ENCODE measurements at places on chromosomes 13 and 19. TPM values are rescaled to one million over a fixed set of nuclear protein-coding genes. Genes with fewer than 3 reads are reported as not detected.
A peak's percentile ranks its signal among the peaks of the same experiment; 100 is the strongest.

- DNase-seq, result no peak
These were observed 2.1 kb upstream of the RAVER1 start for GRCh38 chr19:10335352-10335985.

- no peak for DNase-seq
These were observed 500.5 kb upstream of the SPRY2 start for GRCh38 chr13:80841414-80841813.

KMT2B gene
- 57.4 TPM for total RNA-seq

- DNase-seq, result no peak
These were observed 2099.2 kb upstream of the PCDH20 start for GRCh38 chr13:63514886-63515285.

UNC13A gene
- 0.03 TPM for total RNA-seq

DNA sequence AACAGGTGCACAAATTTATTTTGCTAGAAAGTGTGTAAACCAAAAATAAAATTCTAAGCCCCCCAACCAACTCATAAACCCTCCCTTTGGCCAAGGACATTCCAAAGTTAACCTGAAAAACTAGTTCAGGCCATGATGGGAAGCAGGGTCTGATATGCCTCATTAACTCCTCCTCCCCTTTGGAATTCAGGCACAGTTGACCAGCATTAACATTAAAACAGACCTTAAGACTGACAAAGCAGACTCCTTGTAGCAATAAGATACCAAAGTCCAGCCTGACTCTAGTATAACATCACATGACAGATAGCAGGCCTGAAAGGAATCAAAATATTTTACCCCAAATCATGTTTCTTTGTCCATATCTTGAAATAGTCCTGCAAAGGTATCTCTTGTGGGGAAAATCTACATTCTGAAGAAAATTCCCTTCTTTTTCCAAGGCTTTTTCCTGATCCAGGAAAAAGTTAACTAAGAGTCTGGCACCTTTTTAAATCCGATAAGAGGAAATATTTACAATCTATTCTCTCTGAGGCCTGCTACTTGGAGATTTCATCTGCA, 19.7 kb downstream of the NEK5 start:
- no peak for DNase-seq

- DNase-seq, result no peak
These were observed 22.6 kb downstream of the CHST8 start for GRCh38 chr19:33644284-33644836.

DNA sequence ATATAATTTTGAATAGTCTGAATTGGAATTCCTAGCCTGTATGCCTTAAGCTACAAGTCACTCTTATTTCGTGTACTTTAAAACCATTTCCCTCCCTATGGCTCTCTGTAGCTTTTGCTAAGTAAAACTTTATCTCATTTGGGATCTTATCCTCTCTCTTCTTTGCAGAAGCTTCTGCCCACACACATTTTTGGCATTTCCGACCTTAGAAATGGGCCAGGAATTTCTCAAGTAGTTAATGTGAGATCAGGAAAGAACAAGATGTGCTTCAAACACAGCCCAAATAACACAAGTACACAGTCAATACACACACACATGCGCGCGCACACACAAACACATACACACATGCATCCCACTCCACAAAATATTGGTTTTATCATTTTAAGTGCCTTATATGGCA, 931.0 kb upstream of the MIR17HG start:
- no peak for DNase-seq

IL12RB1 gene
- 25.6 TPM for total RNA-seq

- DNase-seq, result peak; percentile 28
These were observed at the start of gene CADM4 for GRCh38 chr19:43639519-43640423. CADM4 (minus strand) TSS chr19:43639850; CDS start chr19:43639790, 60 bp downstream.

ZNF358 gene
- 9.0 TPM for total RNA-seq

- no peak for DNase-seq
These were observed 1.0 kb downstream of the MBNL2 start for GRCh38 chr13:97223037-97223710.

DNA sequence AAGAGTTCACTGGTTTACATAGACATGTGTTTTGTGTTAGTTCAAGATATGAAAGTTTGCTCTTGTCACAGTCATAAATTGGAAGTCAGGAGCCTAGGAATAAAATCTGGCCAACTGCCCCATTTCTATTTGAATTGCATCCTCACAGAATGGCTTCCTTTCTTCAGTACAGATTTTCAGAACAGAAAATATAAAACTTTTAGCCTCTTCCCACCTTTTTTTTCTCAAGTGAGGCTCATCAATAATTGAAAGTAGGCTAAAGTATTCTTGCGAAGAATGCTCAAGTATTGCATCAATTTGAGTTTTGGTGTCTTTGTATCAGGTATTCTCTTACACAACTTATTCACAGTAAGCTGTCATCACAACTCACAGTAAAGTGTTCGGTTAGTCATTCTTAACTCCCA, 802.7 kb downstream of the PCDH9 start:
- DNase-seq, result no peak

CDC34 gene
- 45.8 TPM for total RNA-seq

DNA sequence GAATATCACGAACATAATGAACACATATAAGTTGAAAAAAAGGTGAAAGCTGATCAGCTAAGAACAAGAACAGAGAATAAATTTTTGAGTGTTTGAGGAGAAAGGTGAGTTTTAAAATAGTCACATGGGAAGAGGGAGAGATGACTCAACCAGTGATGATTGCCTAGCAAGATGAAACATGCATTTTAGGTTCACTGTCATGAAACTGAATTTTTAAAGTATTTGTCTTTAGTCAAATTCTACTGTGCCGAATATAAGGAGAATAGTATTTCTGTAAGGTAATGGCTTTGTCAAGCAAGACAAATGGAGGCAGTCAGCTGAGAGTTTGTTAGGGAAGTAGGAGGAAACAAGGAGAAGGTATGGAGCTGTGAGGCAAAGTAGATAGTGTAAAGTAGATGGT, 2557.4 kb downstream of the PCDH9 start:
- no peak for DNase-seq

GRCh38 chr19:46442808-46443450, 14.2 kb upstream of the PNMA8C start:
- no peak for DNase-seq

ADGRE2 gene
- total RNA-seq, result 0.92 TPM

GRCh38 chr19:39430675-39431593, 4.8 kb downstream of the RPS16 start:
- no peak for DNase-seq

GRCh38 chr13:66704110-66704509, 526.0 kb downstream of the PCDH9 start:
- no peak for DNase-seq

DNMT1 gene
- 135 TPM for total RNA-seq

- DNase-seq, result no peak
These were observed 100.7 kb upstream of the FNDC3A start for GRCh38 chr13:48875047-48875446.

CBY2 gene
- total RNA-seq, result not detected

DNA sequence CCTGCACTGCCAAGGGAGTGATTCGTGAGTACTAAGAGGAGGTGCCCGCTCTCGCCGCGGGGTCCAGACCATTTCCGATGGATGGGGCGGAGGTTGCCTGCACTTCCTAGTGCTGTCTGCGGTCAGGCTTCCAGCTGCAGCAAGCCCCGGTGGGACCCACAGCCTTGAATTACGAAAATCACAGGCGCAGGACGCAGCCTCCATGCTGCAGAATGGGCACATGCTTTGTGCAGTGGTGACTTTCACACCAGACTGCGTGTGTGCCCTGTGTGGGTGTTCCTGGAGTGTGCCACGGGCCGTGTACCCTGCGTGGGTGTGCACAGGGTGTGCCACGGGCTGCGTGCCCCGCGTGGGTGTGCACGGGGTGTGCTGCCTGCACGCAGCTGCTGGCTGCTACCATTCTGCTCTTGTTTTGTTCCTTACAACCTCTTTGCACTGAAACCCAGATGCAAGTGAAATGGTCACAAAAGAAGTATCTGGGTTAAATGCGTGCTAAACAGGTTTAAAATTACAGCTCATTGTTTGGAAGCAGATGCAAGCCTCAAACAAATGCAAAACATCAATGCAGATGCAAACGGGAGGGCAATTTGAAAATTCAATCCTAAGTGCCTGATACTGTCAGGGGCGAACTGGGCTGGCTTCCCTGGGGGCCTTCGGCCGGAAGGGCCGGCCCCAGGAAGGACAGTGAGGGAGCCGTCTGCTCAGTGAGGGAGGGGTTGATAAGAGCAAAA, 221.2 kb upstream of the SOX1 start:
- DNase-seq, result no peak

KLK2 gene
- total RNA-seq, result not detected

DNA sequence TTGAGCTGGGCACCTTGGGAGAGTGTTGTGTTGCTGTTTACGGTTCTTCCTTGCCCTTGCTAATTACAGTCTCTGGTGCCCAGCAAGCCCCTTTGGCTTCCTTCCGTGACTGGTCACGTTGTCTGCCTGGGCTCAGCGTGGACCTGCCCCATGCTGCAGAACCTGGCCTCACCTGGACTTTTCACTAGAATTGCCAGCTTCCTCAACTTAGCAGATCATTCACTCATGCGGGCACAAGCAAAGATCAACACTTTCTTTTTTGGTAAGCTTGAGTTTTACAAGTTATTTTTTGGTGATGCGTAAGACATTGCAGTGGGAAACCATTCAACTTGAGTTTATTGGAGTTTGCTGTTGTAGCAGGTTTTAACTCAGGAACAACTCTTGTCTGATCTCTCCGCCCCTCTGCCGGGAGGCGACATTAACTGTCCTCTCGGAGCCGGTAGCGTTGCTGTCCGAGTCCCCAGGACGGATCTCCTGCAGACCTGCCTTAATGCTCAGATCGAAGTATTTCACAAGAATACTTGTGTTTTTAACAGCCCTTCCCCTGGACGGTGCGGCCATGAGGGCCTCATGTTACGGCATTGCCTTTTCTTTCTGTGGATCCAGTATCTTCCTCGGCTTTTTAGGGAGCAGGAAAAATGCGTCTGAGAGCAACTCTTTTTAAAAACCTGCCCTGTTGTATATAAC, 15.7 kb upstream of the TEX29 start:
- DNase-seq, result no peak

ZNF665 gene
- total RNA-seq, result 2.4 TPM

SPC24 gene
- total RNA-seq, result 0.79 TPM

CCDC70 gene
- not detected for total RNA-seq

GRCh38 chr13:39840201-39840600, 184.7 kb downstream of the COG6 start:
- no peak for DNase-seq

- DNase-seq, result peak; percentile 87
These were observed 22.3 kb downstream of the IER2 start for GRCh38 chr19:13172346-13173138.

CLEC17A gene
- 0.35 TPM for total RNA-seq

DNA sequence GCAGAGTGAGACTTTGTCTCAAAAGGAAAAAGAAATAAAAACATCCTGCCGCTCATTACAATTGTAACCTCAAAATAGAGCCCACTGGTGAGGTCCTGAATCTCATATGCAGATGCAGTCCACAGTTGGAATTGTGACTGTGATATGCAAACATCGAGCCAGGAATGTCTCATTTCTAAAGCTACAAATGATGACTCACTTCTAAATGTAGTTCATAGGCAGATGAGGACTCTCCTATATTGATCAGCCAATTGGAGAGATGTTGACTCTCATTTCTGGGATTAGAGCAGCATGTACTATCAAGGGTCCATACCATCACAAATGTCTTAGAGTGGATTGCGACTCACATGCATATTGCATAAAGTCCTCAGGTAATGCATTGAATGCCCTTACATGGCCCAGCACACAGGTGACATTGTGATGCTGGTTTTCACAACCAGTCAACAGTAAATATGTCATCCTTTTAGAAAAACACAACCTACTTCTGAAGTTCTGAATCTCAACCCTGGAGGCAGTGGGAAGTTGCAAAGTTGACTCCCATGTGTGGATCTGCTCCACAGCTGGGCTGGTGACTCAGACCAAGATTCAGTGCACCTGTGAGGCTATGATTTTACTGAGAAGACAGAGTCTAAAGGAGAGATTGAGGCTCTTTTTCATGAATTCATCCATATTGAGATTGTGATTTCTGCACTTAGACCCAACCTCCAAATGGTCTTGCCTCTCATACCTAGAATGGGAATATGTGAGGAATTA, 16.9 kb upstream of the ZNF254 start:
- no peak for DNase-seq

DNA sequence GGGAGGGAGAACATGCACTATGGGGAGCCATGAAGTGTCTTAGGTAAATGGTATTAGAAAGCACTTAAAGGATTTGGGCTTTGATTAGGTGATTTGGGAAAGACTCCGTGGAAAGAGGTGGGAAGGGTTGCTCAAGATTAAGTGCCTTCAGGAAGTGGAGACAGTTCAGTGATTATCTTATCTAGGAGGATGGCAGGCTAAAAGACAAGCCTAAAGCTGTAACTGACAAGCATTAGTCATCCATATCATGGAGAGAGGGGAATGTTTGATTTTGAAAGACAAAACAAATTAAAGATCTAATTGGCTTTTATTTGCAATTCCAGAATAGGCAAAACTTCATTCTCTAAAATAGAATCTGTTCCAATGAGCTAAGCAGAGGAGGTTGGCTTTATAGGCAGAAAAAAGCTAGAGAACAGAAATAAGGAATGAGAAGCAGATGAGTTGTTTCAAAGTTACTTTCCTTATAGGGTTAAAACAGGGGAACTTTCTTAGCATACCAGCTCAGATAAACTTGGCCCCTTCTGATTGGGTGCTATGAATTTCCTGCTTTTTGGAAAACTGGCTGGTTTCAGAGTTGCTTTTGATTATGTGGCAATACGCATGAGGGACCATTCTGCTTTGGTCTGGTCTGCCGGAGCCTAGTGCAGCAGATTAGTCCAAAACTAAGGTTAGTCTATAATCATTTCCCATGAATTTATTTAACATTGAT, 1.8 kb upstream of the DIAPH3 start:
- no peak for DNase-seq

DNA sequence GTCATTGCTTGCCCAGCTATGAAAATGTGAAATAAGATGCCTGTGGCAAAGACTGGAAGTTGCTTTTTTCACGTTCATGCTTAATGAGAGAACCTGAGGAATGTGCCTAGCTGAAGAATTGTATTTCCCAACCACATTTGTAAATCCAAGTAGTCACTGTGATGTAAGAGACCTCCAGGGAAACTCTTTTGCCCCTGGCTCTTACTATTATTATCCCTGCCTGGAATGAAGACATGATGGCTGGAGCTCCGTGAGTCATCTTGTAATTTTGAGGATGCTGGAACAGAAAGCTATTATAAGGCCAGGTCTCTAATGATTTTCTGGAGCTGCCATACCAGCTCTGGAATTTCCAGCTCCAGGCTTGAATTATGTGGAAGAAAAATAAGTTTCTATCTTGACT, 894.3 kb downstream of the DIAPH3 start:
- no peak for DNase-seq

GRCh38 chr19:42132851-42133528, 744 bp upstream of the POU2F2 start:
- DNase-seq, result peak; percentile 95

Measured in CD8-positive, alpha-beta T cell (primary cell).